Cardiac fibroblast (primary cell): ENCODE measurements at places on chromosomes 11 and 22.
A peak's percentile ranks its signal among the peaks of the same experiment; 100 is the strongest.

- no peak for DNase-seq
Observed at GRCh38 chr11:134338654-134339053, 6.9 kb downstream of the GLB1L2 start.

- DNase-seq: no peak
Observed at GRCh38 chr11:94194712-94195111, 66.1 kb downstream of the PANX1 start.

GRCh38 chr11:69400771-69401590 is 80.5 kb upstream of the LINC01488 start:
- no peak for DNase-seq

DNA sequence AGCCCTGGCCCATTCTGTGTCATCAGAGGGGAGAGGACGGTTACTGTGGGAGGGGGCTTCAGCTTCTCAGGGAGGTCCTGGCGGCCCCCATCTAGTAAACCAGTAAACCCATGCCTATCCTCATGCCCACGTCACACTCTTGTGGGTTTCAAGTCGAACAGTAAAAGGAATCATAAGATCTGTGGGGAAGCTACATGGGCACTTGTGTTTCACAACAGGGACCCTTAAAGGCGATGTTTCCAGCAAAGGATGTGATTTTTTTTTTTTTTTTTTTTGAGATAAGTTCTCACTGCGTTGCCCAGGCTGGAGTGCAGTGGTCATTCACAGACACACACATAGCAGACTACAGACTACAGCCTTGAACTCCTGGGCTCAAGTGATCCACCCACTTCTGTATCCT is 9.2 kb upstream of the PARVG start:
- no peak for DNase-seq

DNA sequence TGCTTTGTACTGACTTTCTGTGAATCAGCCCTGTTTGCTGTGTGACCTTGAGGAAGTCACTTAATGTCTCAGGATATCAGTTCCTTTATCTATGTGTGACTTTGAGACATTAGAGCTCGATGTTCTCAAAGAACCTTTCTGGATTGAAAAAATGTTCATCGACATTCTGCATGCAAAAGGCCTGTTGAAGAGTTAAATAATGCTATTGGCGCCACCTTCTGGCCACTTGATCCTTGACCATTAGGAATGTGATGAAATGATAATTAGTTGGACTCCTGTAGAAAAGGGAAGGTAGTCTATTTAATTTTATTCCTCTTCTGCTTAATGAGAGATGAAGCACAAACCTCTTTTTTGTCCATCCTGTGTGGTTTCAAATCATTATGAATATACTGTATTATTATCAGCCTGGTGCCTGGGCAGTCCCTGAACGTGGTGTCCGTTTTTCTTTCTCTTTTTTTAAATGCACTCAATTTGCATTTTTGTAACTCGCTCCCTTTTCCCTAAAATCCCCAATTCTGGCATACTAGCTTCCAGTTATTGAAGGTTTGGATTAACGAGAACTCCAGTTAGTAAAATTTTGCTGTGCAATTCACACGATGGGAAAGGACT is 20.7 kb downstream of the ELF5 start:
- DNase-seq: peak; percentile 71

- peak; percentile 63 for DNase-seq
Observed at GRCh38 chr22:33519071-33519973, 401.0 kb downstream of the LARGE1 start.

DNA sequence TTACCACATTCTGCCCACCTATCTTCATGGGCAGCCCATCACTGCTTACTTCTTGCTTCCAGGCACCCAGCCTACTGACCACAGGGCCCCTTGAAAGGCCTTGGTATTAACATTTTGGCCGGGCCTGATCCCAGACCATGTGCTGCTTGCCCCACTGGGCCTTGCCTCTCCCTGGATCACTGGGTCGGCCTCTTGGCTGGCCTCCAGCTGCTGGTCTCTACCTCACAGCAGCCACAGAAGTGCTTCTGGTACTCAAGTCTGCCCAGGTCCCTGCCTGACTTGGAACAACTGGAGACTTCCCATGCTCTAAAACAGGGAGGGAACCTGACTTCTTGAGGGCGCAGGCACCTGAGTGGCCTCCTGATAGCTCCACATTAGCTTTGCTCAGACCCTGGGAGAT is 63.6 kb downstream of the THAP12 start:
- DNase-seq: no peak
